ENCODE measurements at places on chromosomes 6 and 20. TPM values are rescaled to one million over a fixed set of nuclear protein-coding genes. Genes with fewer than 3 reads are reported as not detected.

The RING1 gene
- 30.2 TPM for polyA plus RNA-seq

The NOX3 gene
- not detected for polyA plus RNA-seq

The CTSZ gene
- 82.2 TPM for polyA plus RNA-seq

The ELOVL4 gene
- 3.6 TPM for polyA plus RNA-seq

The PAK1IP1 gene
- polyA plus RNA-seq, result 16.8 TPM

The SLC22A16 gene
- polyA plus RNA-seq, result 0.51 TPM

The PPP2R5D gene
- polyA plus RNA-seq, result 58.7 TPM

The ENPP3 gene
- not detected for polyA plus RNA-seq

The BPIFB1 gene
- not detected for polyA plus RNA-seq

The PPP1R14C gene
- polyA plus RNA-seq, result 40.9 TPM

The ADGRB3 gene
- polyA plus RNA-seq, result 0.65 TPM

The ARFGEF3 gene
- polyA plus RNA-seq, result 1.1 TPM

The TINAG gene
- not detected for polyA plus RNA-seq

The RPS6KA2 gene
- 24.9 TPM for polyA plus RNA-seq

The IER3 gene
- 18.7 TPM for polyA plus RNA-seq

The OVOL2 gene
- not detected for polyA plus RNA-seq

DNA sequence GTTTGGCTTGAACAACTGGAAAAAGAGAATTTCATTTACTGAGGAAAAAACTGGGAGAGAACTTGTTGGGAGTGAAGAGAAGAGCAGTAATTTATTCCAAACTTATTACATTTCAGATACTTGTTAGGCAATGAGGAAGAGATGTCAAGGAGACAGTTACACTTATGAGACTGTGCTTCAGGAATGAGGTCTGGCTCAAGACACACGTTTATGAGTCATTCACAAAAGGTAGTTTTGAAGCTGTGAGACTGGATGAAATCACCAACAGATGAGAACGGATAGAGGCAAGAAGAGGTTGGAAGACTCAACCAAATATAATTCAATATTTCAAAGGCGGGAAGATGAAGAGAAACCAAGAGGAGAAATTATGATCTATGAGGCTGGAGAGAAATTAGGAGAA lies 70.6 kb upstream of the DEFB112 start:
- DNase-seq, result no peak

- no peak for DNase-seq
These were observed 20.8 kb upstream of the EMILIN3 start for GRCh38 chr20:41387444-41387851.

GRCh38 chr6:122669418-122669817 lies 59.2 kb downstream of the PKIB start:
- no peak for DNase-seq

- no peak for DNase-seq
These were observed 32.0 kb downstream of the UBD start for GRCh38 chr6:29527564-29527963.

DNA sequence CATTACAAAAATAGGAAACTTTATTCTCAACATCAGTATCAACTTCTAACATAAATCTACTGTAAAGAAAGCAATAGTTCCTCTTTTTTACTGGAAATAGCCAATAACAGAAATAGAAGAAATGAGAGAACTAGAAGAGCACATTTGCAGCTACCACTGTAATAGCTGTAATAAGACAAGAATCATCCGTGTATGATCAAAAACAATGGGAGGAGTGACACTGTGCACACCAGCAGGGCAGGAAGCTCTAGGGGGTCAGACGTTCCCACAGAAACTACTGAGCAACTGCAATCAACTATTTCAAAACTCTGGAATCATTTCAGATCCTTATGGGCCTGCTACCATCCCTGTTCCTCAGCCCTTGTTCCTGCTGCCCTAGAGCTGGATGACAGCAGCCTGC lies 43.7 kb downstream of the NINL start:
- no peak for DNase-seq

DNA sequence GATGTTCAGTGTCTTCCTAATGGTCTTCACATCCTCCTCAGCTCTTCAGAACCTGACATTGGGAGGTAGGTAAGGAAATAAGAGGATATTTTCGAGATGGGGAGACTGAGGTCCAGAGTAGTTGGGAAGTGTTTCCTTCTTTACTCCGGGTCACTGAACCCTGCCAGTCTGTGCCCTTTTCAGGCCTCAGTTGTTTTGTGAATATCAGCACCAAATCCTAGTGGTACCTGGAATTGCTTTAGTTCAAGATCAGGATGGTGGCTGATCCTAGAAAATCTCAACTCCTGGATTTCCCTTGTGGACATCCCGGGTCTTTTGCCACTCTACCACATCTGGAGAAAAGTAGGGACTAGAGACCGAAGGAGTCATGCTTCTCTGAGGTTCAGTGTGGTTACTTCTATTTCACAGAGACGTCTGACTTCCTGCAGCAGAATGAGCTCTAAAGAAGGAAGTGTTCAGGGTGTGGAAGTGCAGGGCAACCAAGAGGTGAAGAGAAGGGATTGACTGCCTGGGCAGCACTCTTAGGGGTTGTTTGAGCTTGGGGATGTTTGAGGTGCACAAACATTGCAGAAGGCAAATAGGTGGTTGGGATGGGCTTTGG lies 995 bp downstream of the STK4 start:
- DNase-seq, result no peak

DNA sequence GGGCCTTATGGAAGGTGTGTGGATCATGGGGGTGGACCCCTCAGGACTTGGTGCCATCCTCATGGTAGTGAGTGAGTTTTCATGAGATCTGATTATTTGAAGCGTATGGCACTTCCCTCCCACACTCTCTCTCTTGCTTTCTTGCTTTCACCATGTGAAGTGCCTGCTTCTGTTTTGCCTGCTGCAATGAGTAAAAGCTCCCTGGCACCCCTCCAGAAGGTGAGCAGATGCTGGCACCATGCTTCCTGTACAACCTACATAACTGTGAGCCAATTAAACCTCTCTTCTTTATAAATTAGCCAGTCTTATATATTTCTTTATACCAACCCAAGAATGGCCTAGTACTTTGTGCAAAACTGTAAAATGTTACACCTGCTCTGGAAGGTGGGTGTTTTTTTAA lies 396.8 kb upstream of the HS3ST5 start:
- no peak for DNase-seq

DNA sequence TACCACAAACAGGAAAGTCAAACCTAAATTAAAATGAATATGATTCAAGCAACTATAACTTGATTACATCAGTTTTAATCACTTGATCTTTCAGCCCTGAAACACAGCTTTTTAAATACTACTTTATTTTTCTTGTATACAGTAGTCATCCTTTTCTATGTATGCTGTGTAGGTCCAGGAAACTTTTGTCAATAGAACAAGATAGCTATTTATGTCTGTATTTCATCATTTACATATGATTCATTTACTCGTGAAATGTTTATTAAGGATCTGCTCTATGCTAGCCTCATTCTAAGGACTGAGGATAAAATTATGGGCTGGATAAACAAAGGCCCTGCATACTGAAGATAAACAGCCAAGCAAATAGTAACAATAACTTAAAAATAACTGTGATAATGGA lies 930.2 kb downstream of the TFAP2A start:
- no peak for DNase-seq

DNA sequence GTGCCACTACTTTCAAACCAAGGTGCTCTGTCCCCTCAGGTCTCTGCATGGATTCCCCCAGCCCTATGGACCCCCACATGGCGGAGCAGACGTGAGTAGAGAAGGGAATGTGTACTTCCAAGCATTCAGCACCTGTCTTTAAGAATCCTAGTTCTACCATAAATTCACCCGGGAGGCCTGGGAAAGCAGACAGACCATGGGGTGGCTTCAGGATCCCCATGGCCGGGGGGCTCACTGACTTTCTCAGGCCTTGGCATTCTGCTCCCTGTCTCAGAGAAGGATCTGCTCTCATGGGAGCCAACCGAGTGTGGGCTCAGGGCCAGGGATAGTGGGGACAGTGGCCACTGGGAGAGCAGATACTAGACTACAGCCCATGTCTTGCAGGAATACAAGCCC lies 2.3 kb downstream of the CDC25B start:
- DNase-seq, result no peak

DNA sequence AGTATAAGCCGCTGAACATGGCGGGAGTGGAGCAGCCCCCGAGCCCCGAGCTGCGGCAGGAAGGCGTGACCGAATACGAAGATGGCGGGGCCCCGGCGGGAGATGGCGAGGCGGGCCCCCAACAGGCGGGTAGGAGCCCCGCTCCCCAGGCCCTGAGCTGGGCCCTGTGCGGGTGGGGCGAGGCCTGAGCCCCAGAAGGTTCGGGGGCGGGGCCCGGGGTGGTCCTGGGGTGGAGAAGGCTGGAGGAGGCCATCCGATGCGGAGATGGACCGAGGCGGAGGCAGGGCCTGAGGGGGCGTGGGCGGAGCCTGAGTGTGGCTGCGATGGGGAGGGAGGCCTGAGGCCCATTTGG lies 7.1 kb downstream of the L3MBTL1 start:
- no peak for DNase-seq

- DNase-seq, result no peak
These were observed 13.3 kb upstream of the MYT1 start for GRCh38 chr20:64150756-64151632.

- no peak for DNase-seq
These were observed 859 bp upstream of the BIRC7 start for GRCh38 chr20:63234693-63235398.

GRCh38 chr6:156169371-156169770 lies 607.8 kb upstream of the ARID1B start:
- DNase-seq, result no peak

DNA sequence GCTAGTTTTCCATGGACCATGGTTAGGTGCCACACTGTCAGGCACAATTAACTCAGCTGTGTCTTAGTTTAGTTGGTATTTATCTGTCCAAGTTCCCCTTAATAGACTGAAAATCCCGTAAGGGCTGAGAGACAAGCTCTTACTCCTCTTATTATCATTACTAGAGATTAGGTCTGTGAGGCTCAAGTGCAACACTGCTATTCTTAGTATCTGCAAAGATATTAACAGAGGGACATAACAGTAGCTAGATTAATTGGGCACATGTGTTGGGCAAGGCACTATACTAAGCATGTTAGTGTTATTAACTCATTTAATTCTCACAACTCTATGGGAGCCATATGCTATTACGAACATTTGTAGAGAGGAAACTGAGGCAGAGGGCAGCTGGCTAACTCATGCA lies 137.3 kb downstream of the VEGFA start:
- DNase-seq, result no peak

GRCh38 chr6:81934936-81935335 lies 182.5 kb upstream of the TENT5A start:
- DNase-seq, result no peak

DNA sequence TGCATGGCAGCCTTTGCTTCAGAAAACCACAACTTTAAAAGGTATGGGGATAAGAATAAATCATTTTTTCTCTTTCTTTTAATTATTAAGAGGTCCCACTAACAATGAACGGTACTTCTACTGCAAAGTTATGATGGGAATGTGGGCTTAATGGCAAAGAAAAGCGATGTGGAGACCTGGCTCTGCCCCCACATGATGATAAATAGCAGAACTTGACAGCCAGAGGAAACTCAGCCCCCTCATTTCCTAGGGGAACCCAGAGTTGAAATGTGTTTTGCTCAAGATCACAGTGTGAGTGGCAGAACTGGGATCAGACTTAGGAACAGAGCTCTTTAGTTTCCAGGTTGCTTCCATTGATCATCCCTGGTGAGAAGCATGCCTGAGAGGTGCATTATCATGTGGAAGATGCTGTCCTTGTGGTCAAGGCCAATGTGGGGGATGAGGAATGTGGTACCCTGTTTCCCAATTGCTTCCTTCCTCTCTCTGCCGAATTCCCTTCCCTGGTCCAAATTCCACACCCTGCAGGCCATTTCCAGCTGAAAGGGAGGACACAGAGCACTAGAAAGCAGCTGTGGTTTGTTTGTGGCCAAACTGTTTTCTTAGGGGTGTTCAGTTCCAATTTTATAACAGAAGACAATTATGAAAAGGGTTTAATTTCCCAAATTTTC lies 66.0 kb downstream of the BACH2 start:
- no peak for DNase-seq

DNA sequence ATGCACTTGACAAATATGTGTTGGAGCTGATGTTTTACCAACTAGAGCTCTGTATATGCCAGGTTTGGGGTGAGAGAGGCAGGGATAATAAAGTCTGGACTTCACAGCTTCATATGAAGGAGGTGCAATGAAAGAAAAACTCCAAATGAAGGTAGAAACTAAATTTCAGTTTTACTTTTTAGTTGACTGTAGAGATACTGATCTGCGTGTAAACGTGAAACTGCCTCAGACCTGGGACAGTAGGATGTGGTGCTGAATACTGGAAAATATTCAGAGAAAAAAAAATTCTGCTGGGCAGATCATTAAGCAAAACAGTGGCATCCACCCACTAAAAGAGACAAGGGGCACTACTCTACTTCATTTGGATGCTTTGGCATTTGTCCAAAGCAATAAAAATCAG lies 94.5 kb downstream of the BACH2 start:
- no peak for DNase-seq

DNA sequence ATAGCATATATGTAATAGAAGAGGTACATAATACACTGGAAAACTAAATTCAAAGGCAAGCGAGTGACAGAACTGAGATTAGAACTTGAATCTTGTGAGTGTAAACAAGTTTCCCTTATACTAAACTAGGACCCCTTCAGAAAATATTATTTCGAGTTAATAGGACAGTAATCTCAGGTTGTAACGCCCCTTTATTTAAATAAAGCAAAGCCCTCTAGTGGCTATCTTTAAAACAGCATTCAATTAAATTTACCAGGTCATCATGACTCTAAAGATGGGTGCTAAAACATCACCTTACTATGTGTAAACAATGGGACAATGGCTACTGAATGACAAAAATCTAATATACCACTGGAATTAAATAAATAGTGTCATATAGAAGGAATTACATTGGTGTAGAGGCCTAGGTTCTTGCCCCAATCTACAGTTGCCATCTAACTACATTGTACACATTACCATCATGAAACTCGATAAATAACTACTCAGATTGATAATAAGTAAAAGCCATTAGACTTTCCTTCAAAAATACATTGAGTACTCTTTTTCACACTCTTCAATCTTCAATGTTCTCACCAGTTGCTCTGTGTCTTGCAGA lies 255.4 kb upstream of the IRAK1BP1 start:
- DNase-seq, result no peak

DNA sequence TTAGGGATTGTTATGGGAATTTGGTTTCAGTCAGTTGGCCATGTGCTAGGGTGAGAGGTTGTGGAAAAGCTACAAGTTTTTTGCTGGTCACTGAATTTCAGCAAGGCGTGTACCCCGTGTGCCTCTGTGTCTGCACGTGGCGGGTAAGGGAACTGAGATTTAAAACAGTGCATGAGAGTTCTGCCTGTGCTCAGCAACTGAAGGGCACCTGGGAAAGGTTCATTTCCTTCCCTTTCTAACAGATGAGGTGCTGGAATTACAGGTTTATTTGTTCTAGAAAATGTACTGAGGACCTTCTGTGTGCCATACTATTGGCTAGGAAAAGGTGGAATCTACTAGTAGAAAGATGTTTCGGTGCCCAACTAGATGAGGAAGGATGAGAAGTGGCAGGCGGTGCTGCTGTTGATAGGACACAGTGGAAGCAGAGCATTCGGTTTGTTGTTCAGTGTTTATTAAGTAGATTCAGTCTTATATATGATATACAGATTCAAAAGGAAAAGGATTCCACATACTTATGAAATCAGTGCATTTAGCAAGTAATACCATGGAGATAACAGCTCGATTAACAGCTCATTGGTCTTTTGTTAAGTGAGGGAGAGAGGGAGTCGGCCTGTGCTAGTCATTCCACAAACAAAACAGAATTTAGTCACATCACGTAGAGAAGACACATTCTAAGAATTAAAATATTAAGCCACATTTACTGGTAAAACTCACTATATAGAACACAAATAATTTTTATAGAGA lies 84.7 kb downstream of the ASXL1 start:
- no peak for DNase-seq

All from muscle of arm (tissue), 14 donors.